H7 (cell line): ENCODE measurements at places on chromosomes 7 and 10.

- DNase-seq = no peak
Observed at GRCh38 chr10:129883029-129883428, 81.0 kb downstream of the EBF3 start.

DNA sequence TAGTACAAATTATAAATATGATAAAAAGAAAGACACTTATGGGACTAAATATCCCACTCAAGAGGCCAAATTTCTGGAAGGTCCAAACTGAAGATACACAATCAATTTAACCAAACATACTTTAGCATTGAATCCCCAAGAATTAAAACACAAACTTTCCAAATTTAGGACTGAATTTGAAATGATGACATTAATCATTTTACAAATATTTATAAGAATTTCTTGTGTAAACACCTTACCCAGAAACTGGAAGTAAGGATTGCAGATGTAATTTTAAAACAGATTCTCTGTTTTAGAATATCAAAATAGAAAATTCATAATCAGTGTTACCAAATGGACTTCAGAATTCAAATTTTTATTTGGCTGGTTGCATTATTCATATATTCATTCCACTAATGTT is 588.2 kb upstream of the KCND2 start:
- no peak for DNase-seq

DNA sequence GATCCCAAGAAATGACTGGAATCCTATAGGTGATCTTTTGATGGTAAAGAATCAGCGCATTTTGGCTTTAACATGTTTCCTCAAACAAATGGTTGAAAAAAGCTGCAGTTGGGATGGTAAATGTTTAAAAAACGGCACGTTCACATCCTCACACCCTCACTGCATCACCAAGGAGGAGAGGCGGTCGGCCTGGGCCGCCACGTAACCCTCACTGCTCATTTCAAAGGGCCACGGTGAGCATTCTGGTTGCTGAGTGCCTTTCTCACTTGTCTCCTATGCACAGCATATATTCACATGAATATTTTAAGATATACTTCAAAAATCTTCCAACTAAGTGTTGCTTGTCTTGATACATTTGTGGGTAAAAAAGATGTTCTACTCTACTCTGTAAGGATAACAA is 233.2 kb downstream of the DNAJB6 start:
- no peak for DNase-seq

DNA sequence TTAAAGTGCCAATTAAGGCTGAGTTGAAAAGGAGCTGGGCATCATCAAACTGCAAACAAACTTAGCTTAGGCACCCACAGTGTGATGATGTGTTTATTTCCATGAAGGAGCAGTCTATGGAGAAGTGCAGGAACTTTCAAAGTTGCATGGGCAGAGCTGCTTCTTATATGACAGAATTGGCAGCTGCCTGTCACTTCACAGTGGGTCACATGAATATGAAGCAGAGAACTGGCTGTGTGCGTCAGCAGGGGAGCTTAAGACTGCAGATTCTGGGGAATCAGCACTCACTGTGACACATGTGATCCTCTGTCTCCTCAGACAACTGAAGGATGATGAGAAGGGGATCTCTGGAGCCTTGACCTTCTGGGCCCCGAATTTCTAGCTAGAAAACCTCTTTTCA is 36.6 kb downstream of the RBM28 start:
- no peak for DNase-seq

GRCh38 chr10:68869623-68870022 is 31.5 kb upstream of the DDX50 start:
- DNase-seq = no peak

DNA sequence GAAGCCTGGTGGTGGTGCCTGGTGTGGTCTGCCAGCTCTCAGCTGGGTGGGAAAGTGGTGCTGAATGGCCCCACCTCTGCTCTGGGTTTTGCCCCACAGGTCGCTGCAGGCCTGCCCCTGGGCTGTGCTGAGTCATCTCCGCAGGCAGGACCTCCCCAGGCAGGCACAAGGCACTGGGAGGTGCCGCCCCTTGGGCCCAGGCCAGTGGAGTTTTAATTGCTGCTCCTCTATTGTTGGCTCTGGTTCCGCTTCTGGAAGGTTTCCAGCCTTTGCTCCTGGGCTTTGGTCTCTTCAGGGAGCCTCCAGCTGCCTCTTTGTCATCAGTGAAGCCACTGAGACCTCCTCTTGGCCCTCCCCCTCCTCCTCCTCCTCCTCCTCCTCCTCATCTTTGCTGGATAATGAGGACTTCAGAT is 180.3 kb upstream of the GRB10 start:
- peak; percentile 47 for DNase-seq

GRCh38 chr10:35822316-35822715 is 180.2 kb upstream of the FZD8 start:
- DNase-seq = peak; percentile 44

DNA sequence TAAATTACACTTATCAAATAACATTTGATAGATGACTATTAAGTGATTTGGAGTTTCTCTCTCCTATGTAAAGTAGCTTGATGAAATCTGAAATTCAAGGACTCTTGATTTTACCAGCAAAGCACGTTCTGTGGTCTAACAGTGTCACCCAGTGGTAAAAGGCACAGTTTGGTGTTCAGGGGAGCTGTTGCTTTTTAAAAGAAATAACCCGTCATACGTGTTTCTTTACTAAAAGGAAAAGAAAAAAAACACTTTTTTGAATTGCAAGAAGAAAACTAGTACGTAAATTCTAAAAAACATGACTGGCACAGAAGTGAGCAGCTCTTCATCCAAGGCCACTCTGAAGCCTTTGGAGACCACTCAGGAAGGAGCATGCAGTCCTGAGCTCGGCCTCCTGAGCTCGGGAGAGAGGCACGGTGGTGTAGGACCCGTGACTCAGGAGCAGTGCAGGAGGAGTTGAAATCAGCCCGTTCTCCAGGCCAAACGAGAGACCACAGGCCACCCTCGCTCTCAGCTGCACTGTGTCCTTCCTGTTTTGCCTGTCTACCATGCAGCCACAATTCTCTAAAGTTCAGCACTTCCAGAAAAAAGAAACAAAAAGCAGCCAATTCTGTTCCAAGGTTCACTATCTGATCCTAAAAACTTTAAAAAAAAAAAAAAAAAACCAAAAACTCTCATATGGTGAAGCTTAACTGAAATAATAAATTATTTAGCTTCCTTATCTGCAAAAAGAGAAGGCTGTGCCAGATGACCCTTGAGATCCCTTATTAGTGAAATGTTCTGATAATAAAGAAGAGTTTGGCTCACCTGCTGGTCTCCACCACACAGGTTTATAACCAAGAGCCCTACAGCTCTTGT is 212.6 kb upstream of the FRMD4A start:
- DNase-seq = no peak

DNA sequence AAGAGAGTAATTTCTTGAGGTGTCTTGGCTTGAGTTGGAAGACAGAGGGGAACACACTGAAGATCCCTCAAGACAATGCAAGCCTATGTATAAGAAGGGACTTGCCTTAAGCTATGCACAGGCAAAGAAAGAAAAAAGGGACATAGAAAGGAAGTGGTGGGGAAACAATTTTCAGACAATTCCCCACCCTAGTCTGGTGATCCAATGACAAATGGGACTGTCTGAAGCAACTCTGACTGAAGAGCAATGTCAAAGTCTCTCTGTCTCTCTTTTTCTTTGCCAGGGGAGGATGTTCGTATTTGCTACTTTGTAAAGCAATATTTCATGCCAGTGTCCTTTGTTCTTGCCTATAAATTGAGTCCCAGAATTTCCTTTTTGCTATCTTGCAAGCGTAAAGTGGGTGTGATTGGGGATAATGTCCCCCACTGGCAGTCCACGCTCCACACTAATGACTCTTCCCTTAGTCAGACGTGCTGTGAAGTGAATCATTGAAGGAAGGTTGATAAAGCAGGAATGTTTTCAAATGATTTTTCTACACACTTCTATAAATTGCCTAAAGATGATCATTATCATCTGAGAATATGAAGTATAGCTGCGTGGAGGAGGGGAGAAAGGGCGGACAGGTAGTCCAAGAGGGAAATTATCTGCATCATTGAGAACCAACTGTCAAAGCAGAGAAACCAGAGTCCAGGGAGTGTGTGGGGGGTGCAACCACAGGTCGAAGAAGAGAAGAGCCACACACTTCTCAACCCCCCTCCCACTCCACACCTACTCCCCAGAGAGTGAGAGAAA is 243.8 kb upstream of the ETV1 start:
- no peak for DNase-seq
